Spinal cord (tissue), 10 donors: ENCODE measurements at places on chromosomes 6 and 20.

- no peak for DNase-seq
Measured at GRCh38 chr6:161279677-161280415, 6.0 kb upstream of the AGPAT4 start.

GRCh38 chr6:22132656-22133055, 164.2 kb downstream of the PRL start:
- DNase-seq = no peak

DNA sequence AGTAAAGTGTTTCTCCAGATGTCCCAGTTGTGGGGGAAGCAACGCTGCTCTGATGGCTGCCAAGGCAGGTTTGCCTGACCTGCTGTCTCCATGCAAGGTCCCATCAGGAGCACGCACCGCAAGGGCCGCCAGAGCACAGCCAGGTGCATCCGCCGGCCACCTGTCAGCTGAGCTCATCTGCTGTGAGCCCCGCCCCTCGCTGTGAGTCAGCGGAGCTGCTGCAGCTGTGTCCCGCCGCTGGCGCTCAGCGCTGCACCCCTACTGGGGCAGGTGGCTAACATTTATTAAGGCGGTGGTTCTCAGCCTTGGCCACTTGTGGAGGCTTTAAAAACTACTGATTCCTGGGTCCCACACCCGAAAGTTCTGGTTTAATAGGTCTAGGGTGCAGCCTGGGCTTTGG, 225.7 kb downstream of the UST start:
- peak; percentile 49 for DNase-seq

DNA sequence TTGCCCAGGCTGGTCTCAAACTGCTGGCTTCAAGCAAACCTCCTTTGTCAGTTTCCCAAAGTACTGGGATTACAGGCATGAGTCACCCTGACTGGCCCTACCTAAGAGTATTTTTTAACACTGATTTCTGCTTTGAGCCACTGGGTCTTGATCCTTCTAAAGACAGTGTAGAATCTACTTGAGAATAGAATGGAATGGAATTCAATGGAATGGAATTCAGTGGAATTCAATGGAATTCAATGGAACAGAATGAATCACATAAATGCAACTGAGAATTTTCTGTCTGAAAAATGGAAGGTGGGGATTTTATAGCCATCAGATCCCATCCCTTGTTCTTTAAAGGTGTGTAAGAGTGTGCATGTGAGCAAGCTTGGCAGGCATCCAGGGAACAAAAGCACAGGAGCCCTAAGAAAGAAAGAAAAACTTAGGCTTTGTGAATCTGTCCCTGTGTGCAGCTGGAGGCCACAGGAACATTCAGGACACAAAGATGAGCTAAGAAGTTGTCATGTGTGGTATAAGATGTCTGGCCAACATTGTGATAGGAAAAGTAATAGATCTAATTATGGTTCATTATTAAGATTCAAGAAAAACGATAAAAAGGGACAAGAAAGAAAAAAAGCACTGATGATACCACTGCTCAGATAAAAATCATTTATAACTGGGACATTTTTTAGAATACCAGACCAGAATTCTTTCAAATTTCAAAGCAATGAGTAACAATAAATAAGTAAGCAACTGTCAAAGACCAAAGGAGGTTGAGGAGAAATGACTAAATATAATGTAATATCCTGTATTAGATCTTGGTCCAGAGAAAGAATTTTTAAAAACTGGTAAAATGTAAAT, 681.0 kb upstream of the GJE1 start:
- DNase-seq = no peak

GRCh38 chr20:56605261-56605996, 23.7 kb upstream of the TFAP2C start:
- no peak for DNase-seq

DNA sequence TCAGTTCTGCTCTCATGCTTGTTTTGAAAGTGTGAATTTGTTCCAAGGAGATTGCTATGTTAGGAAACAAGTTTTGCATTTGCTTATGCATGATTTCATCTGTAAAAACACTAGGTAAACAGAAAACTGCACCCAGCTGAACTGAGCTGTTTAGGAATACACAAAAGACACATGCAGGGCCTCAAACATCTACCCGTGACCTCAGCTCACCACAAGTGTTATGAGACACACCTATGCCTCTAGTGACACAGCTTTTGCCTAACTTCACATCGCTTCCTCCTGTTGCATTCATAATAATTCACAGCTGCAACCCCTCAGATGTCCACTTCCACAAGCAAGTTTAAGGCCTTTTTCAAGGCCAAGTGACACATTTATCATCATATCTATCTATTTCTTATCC, 98.0 kb upstream of the SLC24A3 start:
- no peak for DNase-seq

DNA sequence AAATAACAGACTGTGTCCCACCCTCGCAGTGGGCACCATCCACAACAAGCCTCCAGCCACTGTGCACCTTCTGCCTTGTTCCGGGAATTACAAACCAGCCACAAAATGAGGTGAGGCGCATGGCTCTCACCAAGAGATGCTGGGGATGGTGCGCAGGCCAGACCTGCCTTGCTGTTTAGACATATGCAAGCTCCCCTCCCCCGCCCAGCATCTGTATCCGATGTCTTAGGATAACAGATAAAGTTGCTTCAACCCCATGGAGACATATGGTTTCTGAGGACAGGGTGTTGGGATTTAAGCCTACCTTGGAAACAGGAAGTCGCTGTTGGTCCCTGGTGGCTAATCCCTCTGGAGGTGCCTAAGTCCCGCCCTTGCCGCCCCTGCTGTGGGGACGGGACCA, 50.4 kb upstream of the MPC1 start:
- no peak for DNase-seq

DNA sequence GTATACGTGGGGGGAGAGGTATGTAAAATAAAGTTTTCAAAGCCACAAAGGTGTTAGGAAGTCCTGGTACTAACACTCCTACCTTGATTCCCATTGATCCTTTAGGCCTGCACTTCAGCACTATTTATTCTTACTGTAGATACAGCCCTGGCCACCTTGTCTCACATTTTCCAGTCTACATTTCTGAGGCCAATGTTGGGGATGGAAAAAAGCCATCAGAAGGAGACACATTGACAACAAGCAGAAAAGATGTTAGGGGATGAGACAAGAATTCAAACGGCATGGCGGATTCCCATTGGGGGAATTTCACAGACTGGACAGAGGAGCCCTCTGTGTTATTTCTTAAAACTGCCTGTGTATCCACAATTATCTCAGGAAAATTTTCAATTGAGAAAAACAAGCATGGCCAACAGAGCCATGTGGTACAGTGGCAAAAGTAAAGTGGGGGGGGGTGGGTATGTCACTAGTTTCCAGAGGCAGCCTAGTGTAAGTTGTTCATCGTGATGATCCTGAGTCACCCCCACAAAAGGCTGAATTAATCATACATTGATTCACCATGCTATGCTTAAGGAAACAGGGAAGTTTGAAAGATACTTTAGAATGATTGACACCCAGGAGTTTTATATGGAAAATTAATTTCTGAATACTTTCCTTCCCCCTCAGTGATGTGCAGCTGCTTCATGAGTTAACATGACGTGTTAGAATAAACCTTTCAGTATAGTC, 40.5 kb downstream of the RREB1 start:
- DNase-seq = no peak

- DNase-seq = no peak
Measured at GRCh38 chr6:31878222-31878621, 575 bp downstream of the SLC44A4 start.

DNA sequence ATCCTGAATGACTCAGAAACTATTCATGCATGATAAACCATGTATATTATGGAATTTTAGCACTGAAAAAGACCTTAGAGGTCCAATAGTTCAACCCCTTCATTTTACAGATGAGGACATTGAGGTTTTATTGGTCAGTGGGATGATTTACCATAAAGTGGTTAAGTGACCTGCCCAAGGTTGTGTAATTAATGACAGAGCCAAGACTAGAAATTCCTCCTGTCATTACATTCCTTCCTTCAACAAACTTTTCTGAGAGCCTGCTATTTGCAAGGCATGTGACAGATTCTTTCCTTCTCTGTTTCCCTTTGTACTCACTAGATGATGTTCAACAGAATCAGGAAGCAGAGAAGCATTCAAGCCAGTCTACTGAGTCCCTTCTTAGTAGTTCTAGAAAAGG, 170.7 kb upstream of the KCNK16 start:
- no peak for DNase-seq

DNA sequence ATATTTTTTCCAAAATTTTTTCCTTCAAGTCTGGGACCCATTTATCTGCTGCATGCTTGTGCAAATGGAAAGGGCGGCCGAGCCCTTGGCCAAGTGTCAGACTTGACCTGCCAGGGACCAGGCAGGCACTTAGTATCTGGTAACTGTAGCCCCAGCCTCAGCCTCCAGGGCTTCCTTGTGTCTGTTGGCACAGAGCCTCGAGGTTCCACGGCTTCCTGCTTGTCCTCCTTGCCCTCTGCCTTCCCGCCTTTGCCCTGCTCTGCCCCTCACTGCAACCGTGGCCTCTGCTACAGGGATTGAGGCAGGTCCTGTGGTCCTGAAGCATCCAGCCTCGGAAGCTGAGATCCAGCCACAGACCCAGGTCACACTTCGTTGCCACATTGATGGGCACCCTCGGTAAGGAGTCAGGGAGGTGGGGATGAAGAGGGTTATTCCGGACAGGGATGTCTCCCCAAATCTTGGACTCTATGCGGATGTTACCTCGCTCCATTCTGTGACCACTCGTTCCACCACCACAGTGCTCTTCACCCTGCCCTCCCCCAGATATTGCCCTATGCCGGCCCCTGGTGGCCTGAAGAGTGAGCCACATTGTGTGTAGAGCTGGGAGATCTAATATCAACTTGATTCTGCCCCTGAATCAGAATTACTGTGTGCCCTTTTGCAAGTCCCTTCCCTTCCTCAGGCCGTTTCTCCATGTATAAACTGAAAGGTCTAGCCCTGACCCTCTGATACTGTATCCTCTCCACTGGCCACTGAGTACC, 41.5 kb upstream of the SRF start:
- DNase-seq = no peak

DNA sequence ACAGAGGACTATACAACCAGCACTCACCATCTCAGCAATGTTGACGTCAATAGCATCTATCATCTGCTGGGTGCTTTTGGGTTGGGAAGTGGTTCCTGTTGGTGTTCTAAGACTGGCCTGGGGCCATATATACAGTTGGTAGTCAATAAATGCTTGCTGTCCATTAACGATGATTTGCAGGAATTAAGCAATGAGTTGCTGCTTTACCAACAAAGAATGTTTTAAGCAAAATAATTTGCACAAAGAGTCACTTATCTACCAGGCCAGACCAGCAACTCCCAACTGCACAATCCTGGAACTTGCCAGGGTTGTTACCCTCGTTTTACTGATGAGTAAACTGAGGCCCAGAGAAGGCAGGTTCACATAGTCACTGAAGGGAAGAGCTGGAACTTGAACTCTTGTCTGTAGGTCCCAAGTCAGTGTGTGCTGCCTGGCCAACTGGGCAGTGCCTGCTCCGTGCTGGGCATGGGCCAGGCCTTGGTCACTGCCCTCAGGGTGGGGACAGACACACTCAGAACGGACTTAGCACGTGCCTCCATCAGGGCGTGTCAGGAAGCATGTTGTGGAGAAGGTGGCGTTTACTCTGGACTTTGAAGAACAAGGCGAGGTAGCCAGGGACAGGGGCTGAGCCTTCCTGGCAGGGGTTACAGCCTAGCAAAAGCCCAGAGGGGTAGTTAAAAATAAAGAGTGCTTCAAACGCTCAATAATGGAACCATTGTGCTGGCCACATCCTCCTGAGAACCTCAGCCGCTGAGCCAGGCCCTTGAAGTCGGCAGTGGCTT, 2.5 kb upstream of the SRC start:
- DNase-seq = no peak

DNA sequence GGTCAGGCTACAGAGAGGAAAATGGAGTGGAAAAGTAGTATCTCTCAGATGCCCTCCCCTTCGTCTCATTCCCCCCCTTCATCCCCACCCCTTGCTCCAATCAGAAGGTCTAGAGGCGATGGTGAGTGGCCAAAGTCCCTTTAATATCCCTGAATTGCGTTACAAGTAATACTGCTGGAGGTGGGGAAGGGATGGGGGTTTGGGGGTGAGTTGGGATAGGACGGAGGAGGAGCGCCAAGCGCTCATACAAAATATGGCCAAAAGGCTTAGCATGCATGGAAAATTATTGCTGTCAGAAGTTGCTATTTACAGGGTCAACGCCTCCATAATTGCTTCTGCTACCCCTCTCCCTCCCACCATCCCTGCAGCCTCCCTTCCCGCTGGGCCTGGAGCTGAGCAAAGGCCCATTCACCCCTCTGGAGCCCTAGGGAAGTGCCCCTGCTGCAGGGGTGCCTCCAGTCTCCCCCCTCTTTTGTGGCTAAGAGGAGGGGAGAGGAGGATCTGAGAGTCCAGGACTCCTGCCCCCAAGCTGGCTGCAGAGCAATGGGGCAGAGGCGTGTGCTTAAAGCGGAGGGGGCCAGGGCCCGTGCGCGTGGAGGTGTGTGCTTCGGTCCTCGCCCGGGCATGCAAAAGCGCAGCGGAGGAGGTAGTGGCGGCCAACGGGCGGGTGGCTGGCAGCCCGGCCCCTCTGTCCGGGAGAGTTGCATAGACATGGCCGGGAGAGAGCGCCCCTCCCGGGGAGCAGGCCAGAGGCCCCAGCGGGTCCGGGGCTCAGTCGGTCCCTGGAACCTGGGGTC, 8.7 kb upstream of the SRXN1 start:
- DNase-seq = no peak
